NCI-H1092 treated with DMSO at 0.1 percent for 48 hours (cell line): ENCODE measurements at places on chromosomes 3 and 15.

- DNase-seq: peak; percentile 44
Observed at GRCh38 chr15:75801859-75802593, 41.2 kb upstream of the UBE2Q2 start.

- no peak for DNase-seq
Observed at GRCh38 chr3:65627062-65627461, 411.7 kb downstream of the MAGI1 start.

GRCh38 chr3:21054064-21054463 is 696.9 kb downstream of the ZNF385D start:
- no peak for DNase-seq

GRCh38 chr3:139284221-139284620 is 59.6 kb upstream of the MRPS22 start:
- DNase-seq: no peak

GRCh38 chr3:144852999-144853398 is 881.4 kb downstream of the DIPK2A start:
- DNase-seq: no peak
